GM12878 (cell line): ENCODE measurements at places on chromosomes 16 and 17. TPM values are rescaled to one million over a fixed set of nuclear protein-coding genes. Genes with fewer than 3 reads are reported as not detected.

DNA sequence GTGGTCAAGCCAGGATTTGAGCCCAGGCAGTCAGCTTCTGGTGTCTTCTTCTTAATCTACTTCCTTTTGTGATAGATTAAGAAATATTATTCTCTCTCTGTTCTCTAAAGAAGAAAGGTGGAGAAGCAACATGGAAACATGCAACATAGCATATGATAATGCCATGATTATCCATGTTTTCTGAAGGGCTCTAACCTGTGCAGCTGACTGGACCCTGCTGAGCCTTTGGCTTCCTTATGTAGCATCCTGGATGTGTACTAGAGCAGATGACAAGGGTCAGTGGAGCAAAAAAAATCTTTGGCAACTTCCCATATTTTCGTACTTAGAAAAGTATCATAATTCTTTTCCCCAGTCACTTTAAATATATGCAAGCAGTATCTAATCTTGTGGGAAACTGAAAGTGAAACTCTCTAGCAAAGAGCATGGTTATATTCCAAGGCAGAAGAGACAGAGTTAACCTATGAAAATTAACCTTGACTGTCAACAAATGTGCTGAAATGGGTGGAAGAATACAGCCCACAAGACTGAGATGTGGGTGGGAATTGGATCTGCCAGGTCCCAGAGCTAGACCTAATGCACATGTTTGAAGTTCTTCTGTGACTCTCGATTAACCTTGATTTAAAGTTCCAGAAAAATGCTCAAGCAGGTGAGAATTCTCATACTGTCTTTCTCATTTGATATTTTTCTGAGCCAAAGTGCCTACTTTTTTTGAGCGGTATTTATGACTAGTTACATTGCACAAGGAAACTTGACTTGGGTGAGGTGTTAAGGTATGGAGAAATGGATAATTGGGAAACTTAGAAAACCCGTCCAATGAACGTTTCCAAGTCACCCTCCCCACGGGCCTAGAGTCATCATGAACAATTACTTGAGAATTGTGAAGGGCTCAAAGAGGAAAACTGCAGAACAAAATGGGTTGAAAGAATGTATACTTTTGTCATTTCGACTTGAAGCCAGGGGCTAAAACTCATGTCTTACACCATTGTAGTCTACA lies 248.6 kb downstream of the FTO start:
- no peak for DNase-seq

DNA sequence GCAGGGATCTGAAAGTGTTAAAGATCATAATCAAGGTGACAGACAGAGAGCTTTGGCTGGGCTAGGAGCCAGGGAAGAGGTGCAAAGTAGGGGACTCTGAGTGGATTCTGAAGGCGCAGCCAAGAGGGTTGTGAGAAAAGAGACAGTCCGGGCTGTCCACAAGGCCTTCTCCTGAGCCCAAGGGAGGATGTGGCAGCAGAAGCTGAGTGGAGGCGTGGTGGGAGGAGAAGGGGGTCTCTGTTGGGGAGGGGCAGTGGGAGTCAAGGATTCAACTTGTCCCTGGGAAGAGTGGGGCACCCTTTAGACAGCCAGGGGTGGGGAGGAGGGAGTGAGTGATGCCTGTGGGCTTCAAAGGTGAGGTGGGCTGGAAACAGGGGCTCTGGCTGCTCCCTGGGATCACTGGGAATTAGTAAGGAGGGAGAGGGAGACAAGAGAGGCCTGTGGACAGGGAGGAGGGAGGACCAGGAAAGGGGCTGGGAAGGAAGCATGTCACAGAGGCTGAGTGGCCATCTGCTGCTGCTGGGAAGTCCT lies 10.6 kb downstream of the CES1 start:
- no peak for DNase-seq

GRCh38 chr16:67767953-67768352 lies 38.4 kb downstream of the RANBP10 start:
- no peak for DNase-seq

GRCh38 chr16:728131-728889 lies 1.4 kb downstream of the HAGHL start:
- DNase-seq: no peak

DNA sequence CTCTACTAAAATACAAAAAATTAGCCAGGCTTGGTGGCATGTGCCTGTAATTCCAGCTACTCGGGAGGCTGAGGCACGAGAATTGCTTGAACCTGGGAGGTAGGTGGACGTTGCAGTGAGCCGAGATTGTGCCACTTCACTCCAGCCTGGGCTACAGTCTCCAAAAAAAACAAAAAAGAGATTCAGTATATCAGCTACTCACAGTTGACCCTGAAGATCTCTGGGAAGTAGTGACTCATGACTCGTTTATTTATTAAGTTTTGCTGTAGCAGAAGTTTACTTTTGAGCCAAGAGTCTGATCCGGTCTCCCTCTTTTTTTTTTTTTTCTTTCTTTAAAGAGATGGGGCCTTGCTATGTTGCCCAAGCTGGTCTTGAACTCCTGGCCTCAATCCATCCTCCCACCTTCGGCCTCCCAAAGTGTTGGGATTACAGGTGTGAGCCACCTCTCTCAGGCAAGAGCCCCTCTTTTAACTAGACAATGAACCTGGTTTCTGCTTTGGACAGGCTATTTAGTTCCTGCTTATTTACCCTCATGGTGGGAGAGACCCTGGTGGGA lies 4.4 kb downstream of the MVP start:
- no peak for DNase-seq

CCL7 gene
- total RNA-seq: not detected in 2 replicates

- DNase-seq: no peak
Observed at GRCh38 chr16:61215605-61216004, 820.6 kb downstream of the CDH8 start.

C17orf50 gene
- not detected in 2 replicates for total RNA-seq

RAB37 gene
- 2.3 and 2.7 TPM in 2 replicates for total RNA-seq

GRCh38 chr16:19972111-19972510 lies 87.5 kb upstream of the GPRC5B start:
- DNase-seq: no peak

- no peak for DNase-seq
Observed at GRCh38 chr17:4397840-4398239, 31.4 kb upstream of the UBE2G1 start.

DNA sequence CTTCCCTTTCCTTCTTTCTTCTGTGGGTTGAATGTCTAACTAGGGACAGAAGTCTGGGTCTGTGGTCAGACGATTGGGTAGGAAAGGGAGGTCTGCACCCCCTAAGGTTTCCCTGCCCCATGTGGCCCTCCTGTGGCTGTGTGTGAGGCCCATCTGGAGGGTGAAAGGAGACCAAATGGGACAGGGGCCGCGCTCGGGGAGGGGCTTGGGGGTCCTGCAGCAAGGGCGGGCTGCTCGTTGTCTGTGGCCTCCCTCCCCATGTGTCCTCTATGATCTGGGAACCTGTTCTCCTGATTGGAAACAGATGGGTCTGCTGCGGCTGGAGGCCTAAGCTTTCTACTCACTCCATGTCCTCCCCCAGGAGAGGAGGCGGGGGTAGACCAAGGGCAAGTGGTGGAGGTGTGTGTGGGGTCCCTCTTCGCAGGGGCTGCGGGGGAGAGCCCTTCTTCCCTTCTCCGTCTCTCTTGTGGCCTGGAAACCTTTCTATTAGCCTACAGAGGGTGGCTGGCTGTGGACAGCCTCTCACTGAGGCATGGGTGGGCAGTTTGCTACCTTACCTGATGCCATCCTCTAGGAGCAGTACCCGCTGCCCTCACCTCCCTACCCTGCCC lies 18.6 kb downstream of the IGFBP4 start:
- DNase-seq: no peak

MYH10 gene
- 1.3 and 2.6 TPM in 2 replicates for total RNA-seq

SLC12A3 gene
- 4.8 and 5.2 TPM in 2 replicates for total RNA-seq

HES7 gene
- total RNA-seq: 1.3 and 1.9 TPM in 2 replicates
